ENCODE measurements at places on chromosomes 3 and 15. TPM values are rescaled to one million over a fixed set of nuclear protein-coding genes. Genes with fewer than 3 reads are reported as not detected.

Gene RPN1
- 320 TPM for total RNA-seq

Gene P2RY1
- 0.08 TPM for total RNA-seq

- no peaks in the 10 kb centered on the region for H3K4me1 ChIP-seq
- H3K27ac ChIP-seq = no peak overlapping the region
- H3K27me3 ChIP-seq = no peaks in the 10 kb centered on the region
Observed at GRCh38 chr3:103968131-103968530, 1398.6 kb upstream of the ALCAM start.

DNA sequence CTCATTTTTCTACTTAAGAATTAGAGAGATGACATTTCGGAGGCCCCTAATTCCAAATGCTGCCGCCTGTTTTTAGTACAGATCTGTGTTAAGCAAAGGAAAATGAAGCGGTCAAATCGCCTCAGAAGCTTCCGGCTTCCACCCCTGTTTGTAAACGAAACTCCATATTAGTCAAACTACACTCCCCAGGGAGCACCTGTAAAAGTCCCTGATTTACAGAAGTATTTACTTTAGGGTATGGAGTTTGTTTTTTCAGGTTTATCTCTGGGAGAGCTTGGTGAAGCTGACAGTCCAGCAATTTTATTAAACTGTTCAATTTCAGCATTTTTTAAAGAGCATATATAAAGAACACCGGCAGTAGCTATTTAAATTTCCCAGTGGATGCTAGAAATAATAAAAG, 319.8 kb downstream of the FHIT start:
- H3K27me3 ChIP-seq = no peaks in the 10 kb centered on the region
- H3K4me1 ChIP-seq = no peaks in the 10 kb centered on the region
- no peak for DNase-seq
- H3K36me3 ChIP-seq = no peaks in the 10 kb centered on the region
- no peak overlapping the region for H3K27ac ChIP-seq

GRCh38 chr3:4850928-4851265, 128.3 kb upstream of the BHLHE40 start:
- no peaks in the 10 kb centered on the region for H3K36me3 ChIP-seq
- H3K27me3 ChIP-seq = no peaks in the 10 kb centered on the region
- H3K4me1 ChIP-seq = no peaks in the 10 kb centered on the region
- no peak for DNase-seq
- no peak overlapping the region for H3K27ac ChIP-seq

GRCh38 chr3:152360302-152360701, 91.6 kb downstream of the MBNL1 start:
- H3K27ac ChIP-seq = no peak overlapping the region
- no peak overlapping the region for H3K4me3 ChIP-seq
- H3K27me3 ChIP-seq = no peaks in the 10 kb centered on the region
- no peak for DNase-seq

- DNase-seq = no peak
- no peaks in the 10 kb centered on the region for H3K4me1 ChIP-seq
- H3K36me3 ChIP-seq = no peaks in the 10 kb centered on the region
- no peak overlapping the region for H3K4me3 ChIP-seq
- no peak overlapping the region for H3K27ac ChIP-seq
- H3K27me3 ChIP-seq = no peaks in the 10 kb centered on the region
Observed at GRCh38 chr15:28984421-28985315, 98.9 kb downstream of the APBA2 start.
